ENCODE measurements at places on chromosomes 2 and 18. TPM values are rescaled to one million over a fixed set of nuclear protein-coding genes. Genes with fewer than 3 reads are reported as not detected.

HOXD10 gene
- total RNA-seq = not detected

CNRIP1 gene
- total RNA-seq = not detected

CNOT9 gene
- 109 TPM for total RNA-seq

LDLRAD4 gene
- 23.7 TPM for total RNA-seq

UNC50 gene
- total RNA-seq = 29.1 TPM

NAT8 gene
- not detected for total RNA-seq

UCN gene
- 2.6 TPM for total RNA-seq

PLEK gene
- total RNA-seq = 3.9 TPM

KCNJ3 gene
- total RNA-seq = not detected

MPPE1 gene
- total RNA-seq = 56.6 TPM

POTEJ gene
- total RNA-seq = not detected

LIPG gene
- not detected for total RNA-seq

SIX3 gene
- not detected for total RNA-seq

LBX2 gene
- total RNA-seq = 0.42 TPM

PAIP2B gene
- 0.74 TPM for total RNA-seq

AMER3 gene
- not detected for total RNA-seq

SPDYA gene
- 2.1 TPM for total RNA-seq

SP140 gene
- total RNA-seq = 111 TPM

SERPINB4 gene
- total RNA-seq = not detected

ADAM23 gene
- not detected for total RNA-seq

CYP27C1 gene
- not detected for total RNA-seq

SKA1 gene
- 27.0 TPM for total RNA-seq

TXNDC2 gene
- total RNA-seq = not detected

PRLH gene
- not detected for total RNA-seq

ERFE gene
- total RNA-seq = not detected

LCT gene
- 0.74 TPM for total RNA-seq

ANO7 gene
- total RNA-seq = 0.61 TPM

FTCDNL1 gene
- total RNA-seq = 0.71 TPM

RNF152 gene
- total RNA-seq = 0.05 TPM

OTX1 gene
- total RNA-seq = not detected

ERCC3 gene
- 58.1 TPM for total RNA-seq

MMADHC gene
- total RNA-seq = 95.4 TPM

SRD5A2 gene
- total RNA-seq = not detected

HEATR5B gene
- 21.1 TPM for total RNA-seq

FAM161A gene
- total RNA-seq = 2.5 TPM

REG3A gene
- not detected for total RNA-seq

ANKRD30B gene
- total RNA-seq = not detected

CPO gene
- not detected for total RNA-seq

ATG4B gene
- total RNA-seq = 99.0 TPM

NT5DC4 gene
- total RNA-seq = not detected

DNAH6 gene
- 0.39 TPM for total RNA-seq

DNAJC27 gene
- 5.5 TPM for total RNA-seq

SH3BP4 gene
- total RNA-seq = 0.12 TPM

SPR gene
- total RNA-seq = 1.6 TPM

CIDEA gene
- total RNA-seq = not detected

EPC2 gene
- 46.1 TPM for total RNA-seq

COLEC12 gene
- total RNA-seq = not detected

UGT1A10 gene
- total RNA-seq = not detected
